ENCODE measurements at places on chromosomes 12 and 14.

GRCh38 chr14:52589646-52590045 lies 37.0 kb downstream of the GPR137C start:
- no peak for DNase-seq

DNA sequence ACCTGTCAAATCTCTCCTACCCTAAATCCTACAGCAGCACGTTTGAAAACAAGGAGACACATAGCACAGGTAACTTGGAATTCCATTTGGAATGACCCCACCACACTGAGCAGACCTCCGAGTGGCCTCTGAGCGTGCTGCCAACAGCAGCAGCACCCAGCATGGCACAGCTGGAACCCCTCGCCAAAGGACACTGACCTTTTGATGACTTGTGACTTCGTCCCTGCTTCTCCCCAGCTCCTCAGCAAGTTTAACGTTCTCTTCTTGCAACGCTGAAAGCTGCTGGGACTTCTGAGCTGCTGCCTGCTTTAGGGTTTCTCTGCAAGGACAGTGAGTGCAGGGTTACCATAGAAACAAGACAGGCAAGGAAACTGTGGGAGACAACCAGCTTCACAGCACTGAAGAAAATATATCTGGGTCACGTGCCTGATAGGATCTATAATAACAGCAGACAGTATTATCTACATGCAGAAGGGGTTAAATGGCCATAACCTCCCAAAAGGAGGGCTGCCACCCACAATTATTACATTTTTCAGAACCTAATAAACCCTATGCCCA lies 43.3 kb upstream of the VPS33A start:
- no peak for DNase-seq

GRCh38 chr12:110249716-110250225 lies 31.3 kb upstream of the ATP2A2 start:
- no peak for DNase-seq

- no peak for DNase-seq
Observed at GRCh38 chr14:32991691-32992090, 53.0 kb downstream of the NPAS3 start.

DNA sequence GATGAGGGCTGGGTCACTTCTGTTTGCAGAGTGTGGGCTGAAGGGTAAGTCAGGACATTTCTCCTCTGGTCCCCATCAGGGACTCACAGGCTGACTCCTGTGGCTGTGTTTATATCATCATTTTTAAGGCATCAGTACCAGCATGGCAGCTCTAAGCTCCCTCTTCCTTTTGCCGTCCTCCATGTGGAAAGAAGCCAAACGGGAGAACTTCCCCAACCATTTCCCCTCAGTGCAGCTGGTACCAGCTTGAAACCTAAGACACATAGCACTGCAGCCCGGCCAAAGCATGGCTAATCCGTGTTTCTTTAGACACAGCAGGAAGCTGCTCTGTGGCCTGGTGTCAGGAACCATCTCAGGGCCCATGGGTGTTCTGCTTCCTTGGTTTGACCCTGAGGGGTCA lies 31.9 kb upstream of the ATP2A2 start:
- DNase-seq = peak; percentile 23

DNA sequence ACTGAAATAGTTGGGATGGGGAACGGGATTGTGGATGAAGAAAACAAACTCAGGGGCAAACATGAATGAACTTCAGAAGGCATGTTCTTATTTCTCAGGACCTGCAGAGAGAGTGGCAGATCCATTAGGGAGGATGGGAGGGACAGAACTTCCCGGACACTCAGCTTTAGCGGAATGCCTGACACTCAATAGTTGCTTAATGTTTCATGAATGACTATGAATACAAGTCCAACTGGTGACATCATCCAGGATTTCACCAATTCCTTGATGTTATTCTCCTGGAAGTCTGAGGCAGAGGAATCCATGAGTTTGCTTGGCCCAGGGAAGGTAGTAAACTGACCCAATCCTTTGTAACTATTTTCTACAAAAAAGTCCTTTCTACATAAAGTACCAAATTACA lies 37.8 kb upstream of the LRRC10 start:
- peak; percentile 15 for DNase-seq

DNA sequence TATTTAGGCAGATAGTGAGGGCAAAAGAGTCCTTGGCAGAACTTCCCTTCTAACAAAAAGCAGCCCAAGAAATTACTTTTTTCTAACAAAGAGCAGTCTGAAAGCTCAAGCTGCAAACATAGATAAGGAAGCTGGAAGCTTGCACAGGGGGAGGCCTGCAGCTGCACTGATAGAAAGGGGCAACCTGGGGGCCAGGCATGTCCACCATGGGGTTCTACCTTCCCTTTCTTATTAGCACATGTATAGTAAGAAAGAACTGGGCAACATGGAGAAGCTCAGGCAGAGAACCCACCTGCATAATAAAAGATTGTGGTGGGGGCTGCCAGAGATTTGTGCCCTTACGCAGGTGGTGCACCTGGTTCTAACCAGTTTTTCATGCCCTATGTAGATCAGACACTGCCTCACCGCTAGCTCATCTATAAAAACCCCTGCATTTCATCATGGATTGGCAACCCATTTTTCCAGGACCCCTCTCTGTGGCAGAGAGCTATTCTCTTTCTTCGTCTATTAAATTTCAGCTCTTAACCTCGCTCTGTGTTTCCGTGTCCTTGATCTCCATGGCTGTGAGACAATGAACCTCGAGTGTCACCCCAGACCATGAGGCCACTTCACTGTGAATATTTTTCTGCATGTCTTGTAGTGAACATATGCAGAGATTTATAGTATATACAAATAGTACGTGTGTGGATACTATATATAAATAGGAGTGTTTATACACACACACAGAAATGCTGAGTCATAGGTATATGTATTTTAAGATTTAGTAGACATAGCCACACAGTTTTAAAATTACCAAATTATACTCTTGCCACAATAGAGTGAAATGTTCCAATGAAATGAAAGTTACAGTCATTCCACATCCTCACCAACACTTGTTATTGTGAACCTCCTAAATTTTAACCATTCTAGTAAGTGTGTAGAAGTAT lies 53.0 kb downstream of the PEX5 start:
- no peak for DNase-seq

- DNase-seq = no peak
Observed at GRCh38 chr12:53966085-53966384, 6.9 kb upstream of the HOXC11 start.

- DNase-seq = no peak
Observed at GRCh38 chr12:132520421-132521199, 30.7 kb downstream of the FBRSL1 start.

GRCh38 chr12:23028158-23028802 lies 403.3 kb downstream of the ETNK1 start:
- no peak for DNase-seq

DNA sequence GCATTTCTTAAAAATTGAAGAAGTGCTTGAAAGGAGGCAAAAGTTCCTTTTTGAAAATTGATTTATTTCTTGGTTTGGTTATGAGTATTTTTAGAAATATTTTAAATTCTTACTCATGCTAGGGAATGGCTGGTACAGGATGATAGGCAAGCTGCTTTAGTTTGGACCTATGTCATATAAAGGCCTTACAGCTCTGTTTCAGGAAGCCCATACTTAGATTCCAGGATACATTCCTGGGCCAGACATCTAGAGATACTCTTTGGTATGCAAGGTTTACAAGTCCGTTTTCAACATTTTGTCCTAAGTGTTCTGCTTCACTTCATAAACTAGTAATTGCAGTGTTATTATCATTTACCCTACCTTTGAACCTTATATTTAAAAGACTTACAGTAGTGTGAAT lies 186.8 kb downstream of the FUT8 start:
- DNase-seq = no peak

DNA sequence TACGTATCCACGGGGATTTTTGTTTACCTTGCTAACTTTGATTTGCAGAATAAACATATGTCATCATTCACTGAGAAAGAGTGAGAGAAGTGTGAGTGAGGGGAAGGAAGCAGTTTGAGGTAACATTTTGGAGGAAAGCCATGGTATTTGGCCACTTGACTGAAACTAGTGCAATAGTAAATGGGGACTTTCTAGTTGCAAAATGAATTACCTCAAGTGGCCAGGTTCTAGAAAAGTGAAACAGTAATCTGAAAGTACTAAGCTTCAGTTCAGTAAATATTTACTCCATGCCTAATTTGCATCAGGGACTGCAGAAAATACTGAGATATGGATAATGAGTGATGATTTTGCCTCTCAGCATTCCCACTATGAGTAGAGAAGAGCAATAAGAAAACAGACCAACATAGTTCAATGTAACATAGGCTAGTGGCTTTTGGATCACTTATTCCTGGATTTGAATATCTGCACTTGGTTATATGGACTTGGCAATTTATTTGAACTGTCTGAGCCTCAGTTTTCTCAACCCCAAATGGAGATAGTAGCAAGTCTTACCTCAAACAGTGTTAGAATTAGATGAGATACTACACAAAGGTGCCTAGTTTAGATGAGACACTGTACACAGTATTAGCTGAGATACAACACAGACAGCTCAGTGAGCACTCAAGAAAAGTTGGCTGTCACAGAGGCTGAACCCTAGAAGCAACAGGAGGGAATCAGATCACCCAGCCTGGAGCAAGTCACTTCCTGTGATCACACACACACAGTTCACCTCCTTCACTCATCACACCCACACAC lies 439.1 kb downstream of the NPAS3 start:
- no peak for DNase-seq
